AG20443 (cell line): ENCODE measurements at places on chromosomes 1 and 21.
A peak's percentile ranks its signal among the peaks of the same experiment; 100 is the strongest.

DNA sequence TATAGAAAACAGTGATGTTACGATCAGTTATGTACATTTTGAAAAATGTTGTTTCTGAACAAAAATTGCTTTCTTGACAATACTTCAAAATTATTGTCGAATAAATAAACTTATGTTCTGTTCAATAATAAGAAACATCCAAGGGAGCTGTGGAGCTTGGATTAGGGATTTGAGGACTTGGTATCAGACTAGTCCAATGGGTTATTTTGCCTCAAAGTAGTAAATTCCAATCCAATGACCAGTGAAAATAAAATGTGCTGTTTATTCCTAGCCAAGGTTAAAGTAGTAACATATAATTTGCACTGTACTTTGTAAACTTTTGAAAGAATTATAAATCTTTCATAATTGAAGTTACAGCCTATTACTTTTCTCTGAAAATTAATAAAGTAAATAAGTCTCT lies 79.1 kb upstream of the IVNS1ABP start:
- peak; percentile 28 for DNase-seq

- DNase-seq: no peak
Observed at GRCh38 chr1:29531596-29531995, 295.3 kb downstream of the PTPRU start.

GRCh38 chr1:191508239-191508638 lies 650.0 kb upstream of the RGS18 start:
- no peak for DNase-seq

DNA sequence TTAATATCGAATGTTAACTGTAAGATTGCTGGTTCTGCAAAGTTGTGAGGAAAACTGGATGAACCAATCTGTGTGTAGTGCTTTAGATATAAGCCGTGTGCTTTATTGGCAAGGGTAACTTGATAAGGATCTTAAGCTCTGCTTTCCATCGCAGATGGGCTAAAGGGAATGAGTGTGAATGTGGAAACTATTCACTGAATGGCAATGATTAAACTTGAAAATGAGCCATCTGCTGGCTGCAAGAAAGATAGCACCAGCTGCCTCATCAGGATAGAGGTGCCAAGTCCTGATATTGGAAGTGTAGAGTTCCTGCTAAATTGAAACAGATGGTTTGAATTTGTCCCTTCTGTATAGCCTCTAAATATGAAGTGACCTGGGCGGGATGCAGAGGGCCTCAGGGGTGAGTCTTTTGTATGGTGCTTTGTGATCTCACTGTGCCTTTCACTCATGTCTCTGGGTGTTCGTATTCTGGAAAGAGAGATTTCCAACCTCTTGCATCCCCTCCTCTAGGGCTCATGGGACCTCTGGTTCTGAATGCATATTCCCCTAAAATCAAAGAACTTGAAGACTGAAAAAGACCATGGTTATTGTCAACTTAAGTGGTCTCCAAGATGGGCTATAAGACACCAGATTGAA lies 9.2 kb downstream of the FCRL3 start:
- DNase-seq: peak; percentile 68

GRCh38 chr1:223374064-223374610 lies 10.2 kb upstream of the SUSD4 start:
- DNase-seq: no peak

- DNase-seq: no peak
Observed at GRCh38 chr1:56774067-56774609, 45.1 kb downstream of the FYB2 start.

DNA sequence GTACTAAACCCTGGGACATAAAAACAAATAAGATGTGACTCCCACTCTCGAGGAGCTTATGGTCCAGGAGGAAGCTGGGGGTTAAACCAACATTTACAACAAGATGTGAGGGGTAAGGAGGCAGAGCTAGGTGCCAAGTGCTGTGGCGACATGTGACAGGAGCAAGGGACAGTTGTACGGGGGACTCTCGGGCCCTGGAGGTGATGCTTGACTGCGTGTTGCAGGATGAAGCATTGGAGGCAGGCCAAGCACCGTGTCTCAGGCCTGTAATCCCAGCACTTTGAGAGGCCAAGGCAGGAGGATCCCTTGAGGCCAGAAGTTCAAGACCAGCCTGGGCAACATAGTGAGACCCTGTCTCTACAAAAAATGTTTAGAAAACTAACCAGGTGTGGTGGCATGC lies 36.8 kb downstream of the ATP5PO start:
- DNase-seq: no peak

- no peak for DNase-seq
Observed at GRCh38 chr1:95832370-95832769, 598.4 kb downstream of the RWDD3 start.

GRCh38 chr1:238499021-238499420 lies 608.3 kb upstream of the ZP4 start:
- no peak for DNase-seq

- DNase-seq: peak; percentile 18
Observed at GRCh38 chr1:202624781-202625108, 85.5 kb downstream of the SYT2 start.

DNA sequence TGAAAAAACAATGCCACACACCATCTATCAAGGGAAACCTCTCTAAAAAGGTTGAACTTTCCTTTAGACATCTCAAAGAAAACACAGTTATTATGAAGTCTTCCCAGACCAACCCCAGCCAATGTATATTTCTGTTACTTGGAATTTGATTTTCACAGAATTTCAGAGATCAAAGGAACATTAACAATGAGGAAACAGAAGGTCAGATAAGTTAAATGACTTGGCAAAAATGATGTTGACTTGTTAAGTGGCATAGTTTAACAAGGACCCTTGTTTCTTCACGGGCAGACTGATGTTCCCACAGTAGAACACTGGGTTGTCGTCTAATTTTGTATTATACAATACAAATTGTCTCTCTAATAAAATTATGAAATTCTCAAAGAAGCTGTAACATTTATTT lies 29.0 kb downstream of the NME7 start:
- no peak for DNase-seq

DNA sequence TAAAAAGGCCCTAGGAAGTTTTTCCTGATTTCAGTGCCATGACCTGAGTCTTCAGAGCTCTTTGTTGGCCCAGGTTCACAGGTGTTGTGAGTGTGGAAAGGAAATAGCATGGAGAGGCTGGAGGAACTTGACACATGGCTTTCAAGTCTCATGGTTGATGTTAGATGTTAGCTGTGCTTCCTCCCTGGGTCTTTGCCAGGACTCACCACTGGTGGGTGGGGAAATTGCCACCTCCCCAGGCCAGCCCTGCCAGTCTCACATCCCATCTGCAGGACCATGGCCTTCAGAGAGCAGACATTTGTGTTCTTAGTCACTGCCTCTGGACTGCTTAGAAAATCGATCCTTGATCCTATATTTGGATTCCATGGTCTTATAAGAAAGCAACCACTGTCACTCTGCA lies 383.2 kb downstream of the DISC1 start:
- DNase-seq: no peak

GRCh38 chr21:20004367-20004766 lies 993.8 kb upstream of the NCAM2 start:
- no peak for DNase-seq

GRCh38 chr1:244139655-244140054 lies 88.6 kb downstream of the ZBTB18 start:
- no peak for DNase-seq

DNA sequence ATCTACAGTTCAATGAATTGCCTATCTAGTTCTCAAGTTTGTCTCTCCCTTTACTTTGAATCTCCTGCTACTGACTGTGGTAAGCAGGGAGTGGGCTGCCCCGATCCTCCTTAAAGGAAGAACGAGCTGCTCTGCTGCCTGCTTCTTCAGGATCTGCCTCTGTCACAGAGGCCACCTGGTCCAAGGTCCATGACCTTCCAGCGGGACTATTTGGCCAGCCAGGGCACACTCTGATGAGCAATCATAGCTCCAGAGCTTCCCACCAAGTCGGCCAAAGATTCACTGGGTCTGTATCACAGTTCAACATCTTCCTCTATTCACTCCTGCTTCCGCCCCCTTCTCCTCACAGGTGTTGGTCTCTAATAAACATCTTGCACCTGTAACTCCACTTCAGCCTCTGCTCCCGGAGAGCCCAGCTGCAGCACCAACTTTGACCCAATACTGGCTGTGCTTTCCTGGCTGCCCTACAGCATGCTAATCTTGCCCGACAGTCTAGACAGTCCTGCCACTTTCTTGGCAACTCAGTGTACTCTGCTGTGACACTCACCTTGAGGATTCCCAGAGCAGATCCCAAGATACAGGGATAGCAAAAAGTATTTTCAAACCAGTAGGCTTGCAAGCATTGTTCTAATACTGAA lies 16.9 kb upstream of the MAP10 start:
- no peak for DNase-seq

GRCh38 chr1:66628926-66629325 lies 95.0 kb downstream of the SGIP1 start:
- DNase-seq: no peak

- DNase-seq: no peak
Observed at GRCh38 chr21:34907461-34908418, 141.4 kb downstream of the RUNX1 start.

DNA sequence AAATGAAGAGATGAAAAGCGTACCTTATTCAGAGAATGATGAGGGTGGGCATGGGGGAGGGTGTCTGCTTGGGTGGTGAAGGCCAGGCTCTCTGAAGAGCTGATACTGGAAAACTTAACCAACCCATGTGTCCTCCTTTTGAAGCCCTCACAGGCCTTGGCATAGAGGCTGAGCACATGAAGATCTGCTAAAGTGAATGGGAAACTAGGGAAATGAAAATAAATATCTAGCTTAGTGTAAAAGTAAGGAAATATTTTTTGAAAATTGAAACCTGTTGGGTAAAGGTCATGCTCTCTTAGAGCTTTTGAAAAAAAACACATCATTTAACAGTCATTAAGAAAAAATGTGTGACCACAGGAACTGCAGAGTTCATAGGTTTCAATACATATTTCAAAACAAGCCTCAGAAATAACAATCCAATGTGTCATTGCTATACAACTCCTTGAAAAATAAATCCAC lies 40.5 kb upstream of the RALGPS2 start:
- DNase-seq: peak; percentile 76

DNA sequence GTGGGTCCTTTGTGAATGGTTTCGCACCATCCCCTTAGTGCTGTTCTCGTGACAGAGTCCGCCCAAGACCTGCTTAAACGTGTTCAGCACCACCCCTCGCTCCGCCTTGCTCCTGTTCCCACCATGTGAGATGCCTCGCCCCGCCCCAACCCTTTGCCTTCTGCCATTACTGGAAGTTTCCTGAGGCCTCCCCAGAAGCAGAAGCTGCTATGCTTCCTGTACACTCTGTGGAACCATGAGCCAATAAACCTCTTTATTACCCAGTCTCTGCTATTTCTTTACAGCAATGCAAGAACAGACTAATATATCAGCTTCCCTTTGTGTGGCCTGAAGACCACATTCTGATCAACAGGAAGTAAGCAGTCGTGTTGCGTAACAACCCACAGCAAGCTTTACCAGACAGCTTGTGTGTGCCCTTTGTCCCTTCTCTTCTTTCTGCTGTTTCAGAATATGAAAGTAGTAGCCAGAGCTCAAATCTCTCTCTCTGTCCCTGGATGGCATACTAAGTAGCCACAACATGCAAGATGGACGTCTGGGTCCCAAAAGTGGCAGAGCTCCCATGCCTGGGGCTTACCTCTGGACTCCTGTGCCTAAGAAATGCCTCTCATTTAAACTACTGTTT lies 14.1 kb downstream of the HENMT1 start:
- peak; percentile 69 for DNase-seq

DNA sequence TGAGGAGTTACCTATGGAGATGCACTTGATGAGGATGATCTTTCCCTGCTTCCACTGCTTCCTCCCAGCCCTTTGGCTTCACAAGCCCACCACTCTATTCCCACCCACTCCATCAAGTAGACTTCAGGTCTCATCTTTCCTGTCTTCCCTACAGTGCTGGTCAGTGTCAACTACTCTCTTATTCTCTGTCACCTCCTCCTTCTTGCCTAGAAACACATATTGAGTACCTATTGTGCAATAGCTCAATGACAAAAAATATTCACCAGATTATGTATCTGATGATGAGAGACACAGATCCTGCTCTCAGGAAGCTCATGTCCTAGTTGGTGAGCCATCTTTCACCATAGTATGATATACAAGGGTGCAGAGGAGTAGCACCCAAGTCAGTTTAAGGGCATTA lies 82.2 kb upstream of the NFASC start:
- DNase-seq: no peak

DNA sequence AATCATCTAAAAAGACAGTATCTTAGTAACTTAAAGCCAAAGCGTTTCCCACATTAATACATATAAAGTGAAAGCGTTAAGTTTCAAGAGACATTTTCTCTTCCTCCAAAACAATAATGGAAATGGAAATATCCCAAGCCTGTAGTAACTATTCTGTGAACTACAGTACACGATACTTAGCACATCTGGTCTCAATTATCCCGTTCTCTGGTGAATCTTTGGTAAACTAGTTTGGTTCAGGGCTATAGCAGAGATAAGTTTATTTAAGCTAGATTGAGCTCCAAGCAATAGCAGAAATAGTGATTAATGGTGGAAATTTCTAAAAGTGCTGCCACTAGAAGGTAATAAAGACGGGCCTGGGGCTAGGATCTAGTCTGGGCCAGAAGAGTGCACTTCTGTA lies 55.2 kb downstream of the PCNX2 start:
- DNase-seq: no peak

- DNase-seq: peak; percentile 80
Observed at GRCh38 chr1:202029171-202029665, 18.8 kb downstream of the ELF3 start.

DNA sequence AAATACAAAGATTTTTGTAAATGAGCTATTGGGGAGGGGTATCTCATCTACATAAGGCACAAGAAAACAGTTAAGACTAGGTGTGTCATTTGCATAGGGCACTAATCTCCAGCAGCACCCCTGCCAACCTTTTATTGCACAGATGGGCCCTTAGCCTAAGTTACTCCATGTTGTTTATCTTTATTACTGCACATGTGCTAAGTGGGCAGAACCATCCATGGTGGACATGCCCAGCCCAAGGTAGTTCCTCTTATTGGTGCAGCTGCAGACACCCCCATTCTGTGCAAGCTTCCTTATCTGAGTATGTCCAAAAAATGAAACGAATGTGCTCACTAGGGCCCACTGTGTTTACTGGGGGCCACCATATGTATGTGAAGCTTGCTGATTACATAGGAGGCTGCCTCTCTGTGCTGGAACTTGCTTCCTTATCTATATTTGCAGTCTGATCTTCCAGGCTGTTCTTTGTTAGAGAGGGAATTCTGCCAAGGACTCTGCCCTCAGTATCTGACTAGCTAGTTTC lies 77.3 kb upstream of the NEK7 start:
- DNase-seq: no peak

DNA sequence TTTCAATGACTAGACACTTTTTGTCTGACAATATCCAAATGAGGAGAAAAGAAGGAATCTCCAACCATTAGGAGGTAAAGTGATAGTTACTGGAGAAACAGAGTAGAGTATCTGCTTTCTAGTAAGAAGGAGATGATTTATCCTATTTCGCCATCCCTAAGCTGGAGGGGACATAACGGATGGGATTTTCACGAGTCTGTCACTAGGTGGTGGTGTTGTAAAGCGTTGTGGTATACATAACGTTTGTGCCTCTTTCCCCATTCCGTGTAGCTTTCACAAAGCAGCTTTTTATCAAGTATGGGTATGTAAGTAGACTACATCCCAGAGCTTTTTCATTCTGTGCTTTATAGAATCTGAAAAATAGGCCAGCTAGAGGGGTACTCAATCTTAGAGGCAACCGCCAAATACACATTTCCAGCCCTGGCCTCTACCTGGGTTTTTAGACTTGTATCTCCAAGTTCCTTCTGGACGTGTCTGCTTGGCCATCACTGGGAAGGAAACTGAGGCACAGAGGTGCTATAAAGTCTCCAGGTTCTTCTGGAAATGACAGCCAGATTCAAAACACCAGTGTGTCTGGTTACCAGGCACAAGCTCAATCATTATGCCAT lies 33.3 kb upstream of the FAM3B start:
- peak; percentile 89 for DNase-seq
